ENCODE measurements at places on chromosomes 4 and X. TPM values are rescaled to one million over a fixed set of nuclear protein-coding genes. Genes with fewer than 3 reads are reported as not detected.

GRCh38 chr4:178306565-178306964 is 864.3 kb upstream of the AGA start:
- no peak for DNase-seq

DNA sequence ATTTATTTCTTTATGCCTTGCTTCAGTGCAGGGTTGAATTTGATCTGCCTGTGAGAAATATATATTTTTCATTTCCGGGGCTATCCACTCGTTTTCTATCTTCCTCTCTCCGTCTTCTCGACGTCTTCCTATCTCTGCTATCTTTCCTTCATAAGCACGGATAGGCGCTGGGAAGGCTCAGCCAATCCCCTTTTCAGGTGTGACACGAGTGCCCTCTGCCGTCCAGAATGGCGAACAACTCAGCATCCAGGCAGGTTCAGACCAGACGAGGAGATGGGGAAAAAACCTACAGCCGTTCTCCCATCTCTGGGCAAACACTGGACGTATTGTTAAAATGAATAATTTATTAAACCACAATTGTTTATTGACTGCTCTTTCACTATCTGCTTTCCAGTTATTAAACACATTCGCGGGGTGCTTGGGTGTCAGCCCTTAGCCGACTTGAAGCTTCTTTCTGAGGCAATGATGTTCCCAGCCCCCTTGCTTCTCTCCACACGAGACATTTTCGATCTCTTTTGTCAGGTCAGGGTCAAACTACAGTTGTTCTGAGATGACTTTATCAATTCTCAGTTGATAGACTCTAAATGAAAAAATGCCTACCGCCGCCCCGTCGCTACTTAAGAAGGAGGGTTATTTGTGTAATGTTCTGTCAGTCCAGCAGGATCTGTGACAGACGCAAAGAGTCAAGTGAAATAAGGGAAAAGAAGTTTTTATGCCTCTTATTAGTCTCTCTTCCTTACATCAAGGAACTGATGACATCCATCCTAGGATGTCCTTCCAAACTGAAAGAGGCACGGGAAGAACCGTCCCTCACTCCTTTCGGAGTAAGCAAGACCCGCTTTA is 96.3 kb upstream of the NOCT start:
- DNase-seq: no peak

DNA sequence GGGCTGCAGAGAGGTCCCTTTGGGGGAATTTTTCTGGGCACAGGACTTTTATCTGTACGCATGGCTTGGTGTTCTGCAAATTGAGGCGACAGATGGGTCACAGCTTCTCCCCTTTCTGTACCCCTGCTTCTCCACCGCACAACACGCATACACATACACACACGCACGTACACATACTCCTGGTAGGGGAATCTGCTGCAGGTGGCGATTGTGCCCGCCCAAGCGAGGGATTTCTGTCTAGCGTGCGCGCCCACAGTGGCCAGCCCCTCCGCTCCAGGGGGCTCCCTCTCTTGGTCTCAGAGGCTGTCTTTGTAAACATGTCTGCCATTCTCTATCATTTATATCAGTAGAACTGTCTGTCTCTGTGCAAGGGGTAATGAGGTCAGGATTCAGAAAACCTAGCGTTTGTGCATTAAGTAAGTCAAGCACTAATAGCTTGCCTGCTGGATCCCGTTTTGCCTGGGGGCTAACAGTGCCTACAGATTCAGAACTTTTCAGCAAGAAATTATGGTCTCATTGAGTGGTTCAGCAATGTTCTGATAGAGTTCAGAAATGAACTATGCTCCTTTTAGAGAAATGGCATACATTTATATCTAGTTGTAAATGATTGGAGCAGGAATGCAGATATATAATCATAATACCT is 2.2 kb downstream of the GRID2 start:
- DNase-seq: no peak

DNA sequence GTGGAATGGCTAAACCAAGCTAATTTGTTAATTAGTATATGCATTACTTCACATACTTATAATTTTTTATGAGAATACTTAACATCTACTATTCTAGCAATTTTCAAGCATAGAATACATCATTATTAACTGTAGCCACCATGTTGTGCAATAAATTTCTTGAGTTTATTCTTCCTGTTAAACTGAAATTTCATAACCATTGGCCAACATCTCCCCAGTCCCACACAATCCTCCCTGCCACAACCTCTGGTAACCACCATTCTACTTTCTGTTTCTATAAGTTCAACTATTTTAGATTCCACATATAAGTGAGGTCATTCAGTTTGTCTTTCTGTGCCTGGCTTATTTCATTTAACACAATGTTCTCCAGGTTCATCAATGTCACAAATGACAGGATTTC is 208.5 kb downstream of the PPP4R3C start:
- no peak for DNase-seq

DNA sequence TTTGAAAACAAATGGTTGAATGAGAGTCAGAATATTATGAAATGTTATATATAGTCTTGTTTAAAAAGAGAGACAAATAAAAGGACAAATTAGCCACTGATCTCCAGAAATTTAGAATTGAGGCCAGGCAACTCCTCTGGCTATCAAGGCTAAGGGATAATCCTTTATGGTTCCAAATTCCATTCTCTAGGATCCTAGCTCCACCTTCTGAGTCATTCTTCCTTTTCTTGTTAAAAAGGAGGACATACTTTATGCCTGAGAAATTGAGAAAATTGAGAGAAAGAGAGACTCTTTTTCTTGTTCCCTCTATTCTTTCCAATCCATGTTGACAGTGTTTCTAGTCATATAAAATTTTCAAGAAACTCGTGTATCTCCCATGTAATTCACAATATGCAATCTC is 1299.5 kb downstream of the FSTL5 start:
- no peak for DNase-seq

DNA sequence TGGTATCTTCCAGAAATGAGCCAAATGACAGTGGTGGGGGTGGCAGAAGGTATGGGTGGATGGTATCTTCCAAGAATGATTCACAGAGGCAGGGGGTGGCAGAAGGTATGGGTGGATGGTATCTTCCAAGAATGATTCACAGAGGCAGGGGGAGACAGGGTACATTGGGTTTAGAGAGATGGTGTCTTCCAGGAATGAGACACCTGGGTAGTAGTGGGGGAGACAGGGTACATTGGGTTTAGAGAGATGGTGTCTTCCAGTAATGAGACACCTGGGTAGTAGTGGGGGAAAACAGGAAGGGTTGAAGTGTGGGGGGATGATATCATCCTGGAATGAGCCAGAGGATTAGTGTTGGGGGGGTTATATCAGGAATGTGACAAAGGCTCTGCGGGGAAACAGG is 62.0 kb downstream of the MAOA start:
- no peak for DNase-seq

DNA sequence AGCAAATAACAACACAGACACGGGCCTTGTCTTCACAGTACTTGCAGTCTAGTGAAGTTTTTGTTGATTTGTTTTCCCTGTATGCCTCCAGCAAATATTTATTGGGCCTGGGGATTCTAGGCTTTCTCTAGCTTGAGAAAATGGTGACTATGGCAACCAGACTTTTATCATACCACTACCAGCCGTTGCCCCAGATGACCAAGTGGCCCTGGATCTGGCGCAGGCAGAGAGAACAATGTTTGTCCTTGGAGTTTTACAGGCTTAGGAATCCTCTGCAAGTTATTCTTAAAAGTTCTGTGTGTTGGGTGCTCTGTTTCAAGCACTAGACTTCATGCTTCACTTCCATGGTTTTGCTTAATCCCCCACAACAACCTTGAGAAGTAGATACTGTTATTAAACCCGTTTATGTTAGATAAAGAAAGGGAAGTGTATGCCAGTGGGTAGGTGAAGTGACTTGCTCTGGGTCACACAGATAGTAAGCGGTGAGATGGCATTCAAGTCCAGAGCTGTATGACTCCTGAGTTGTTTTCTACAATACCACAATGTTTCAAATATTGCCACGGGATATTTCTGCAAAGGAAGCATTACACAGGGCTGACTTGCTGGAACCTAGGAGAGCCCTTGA is 94.6 kb downstream of the AKAP4 start:
- no peak for DNase-seq

DNA sequence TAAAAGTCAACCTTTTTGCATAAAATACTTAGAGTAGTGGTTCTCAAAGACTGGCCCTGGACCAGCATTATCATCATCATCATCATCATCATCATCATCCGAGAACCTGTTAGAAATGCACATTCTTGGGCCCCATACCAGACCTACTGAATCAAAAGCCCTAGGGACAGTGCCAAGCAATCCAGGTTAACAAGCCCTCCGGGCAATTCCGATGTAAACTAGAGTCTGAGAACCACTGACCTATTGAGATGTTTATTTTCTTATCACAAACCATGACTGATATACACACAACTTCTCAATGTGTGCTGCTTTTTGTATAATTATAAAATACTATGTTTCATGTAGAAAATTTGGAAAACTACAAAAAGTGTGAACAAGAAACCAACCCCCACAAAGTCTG is 133.4 kb upstream of the GATB start:
- no peak for DNase-seq

- DNase-seq: no peak
Measured at GRCh38 chrX:71057848-71058530, 10.1 kb downstream of the SNX12 start.

DNA sequence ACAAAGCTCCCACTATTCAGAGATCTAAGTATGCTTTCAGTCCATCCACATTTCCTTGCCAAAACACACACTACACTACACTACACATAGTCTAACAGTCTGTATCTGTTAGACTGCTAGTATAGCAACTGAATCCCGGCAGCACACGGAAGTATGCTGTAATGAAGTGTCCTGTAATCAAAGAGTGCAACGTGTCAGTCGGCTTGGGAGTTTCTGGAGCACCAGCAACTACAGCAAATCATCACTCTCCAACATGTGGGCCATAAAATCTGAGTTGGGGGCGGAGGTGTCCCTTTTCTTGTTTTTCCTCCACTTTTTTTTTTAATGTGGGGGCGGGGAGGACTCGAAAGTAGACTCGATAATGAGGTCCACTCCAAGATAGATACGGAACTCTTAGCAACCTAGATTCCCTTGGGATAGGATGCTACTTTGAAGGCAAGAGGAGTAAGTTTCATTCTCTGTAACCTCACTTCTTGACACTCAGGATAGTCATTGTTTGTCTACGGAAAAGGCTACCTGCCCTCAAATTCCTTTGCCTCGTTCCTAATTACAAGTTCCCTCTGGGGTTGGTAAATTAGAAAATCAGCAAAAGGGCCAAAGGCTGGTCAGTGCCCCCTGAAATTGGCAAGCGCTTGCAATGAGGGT is 722 bp downstream of the SLC10A7 start:
- DNase-seq: no peak

GRCh38 chrX:34866646-34867045 is 76.0 kb upstream of the FAM47B start:
- no peak for DNase-seq

- no peak for DNase-seq
Measured at GRCh38 chrX:118156254-118156952, 39.8 kb upstream of the KLHL13 start.

GRCh38 chrX:135347381-135348016 is 38.2 kb downstream of the ETDC start:
- DNase-seq: no peak

DNA sequence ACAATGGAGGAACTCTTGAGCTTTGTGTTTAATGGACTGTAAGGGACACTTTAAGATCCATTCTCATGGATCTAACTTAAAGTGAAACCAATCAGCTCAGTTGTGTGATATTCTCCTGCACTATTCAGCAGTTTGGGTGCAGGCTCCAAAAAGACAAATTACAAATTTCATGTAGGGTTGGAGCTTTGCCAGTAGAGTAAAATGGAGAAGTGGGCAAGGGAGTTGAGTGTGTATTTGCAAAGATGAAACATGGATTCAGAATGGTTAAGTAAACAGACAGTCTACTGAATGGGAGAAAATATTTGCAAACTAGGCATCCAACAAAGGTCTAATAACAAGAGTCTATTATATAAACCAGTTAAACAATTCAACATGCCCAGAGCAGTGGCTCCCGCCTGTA is 21.2 kb upstream of the MID2 start:
- DNase-seq: no peak

GRCh38 chr4:97370568-97370967 is 772.7 kb downstream of the STPG2 start:
- no peak for DNase-seq

- DNase-seq: no peak
Measured at GRCh38 chr4:12050357-12050756, 621.7 kb upstream of the HS3ST1 start.

GRCh38 chr4:55727746-55728145 is 91.6 kb upstream of the NMU start:
- no peak for DNase-seq

GRCh38 chr4:148793221-148793620 is 351.0 kb upstream of the NR3C2 start:
- DNase-seq: no peak

DNA sequence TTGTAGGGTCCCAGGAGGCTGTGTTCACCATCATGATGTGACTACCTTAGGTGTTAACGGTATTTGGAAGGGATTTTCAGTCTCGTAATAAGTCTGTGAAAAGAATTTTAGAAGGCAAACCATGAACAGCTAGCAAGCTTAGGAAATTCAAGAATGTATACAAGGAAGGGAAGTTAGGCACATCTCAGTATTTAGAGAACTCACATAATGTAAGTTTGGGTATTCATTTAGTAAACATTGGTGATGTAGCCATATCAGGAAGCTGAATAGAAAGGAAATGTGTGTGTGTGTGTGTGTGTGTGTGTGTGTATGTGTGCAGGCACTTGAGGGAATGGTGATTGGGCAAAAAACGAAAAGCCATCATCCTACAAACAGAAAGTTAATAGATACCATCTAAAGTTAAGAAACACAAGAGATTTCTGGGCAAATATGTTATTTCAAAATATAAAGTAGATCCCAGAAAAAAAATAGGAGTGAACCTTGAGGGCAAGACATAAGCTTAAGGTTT is 34.7 kb upstream of the PRKX start:
- no peak for DNase-seq

DNA sequence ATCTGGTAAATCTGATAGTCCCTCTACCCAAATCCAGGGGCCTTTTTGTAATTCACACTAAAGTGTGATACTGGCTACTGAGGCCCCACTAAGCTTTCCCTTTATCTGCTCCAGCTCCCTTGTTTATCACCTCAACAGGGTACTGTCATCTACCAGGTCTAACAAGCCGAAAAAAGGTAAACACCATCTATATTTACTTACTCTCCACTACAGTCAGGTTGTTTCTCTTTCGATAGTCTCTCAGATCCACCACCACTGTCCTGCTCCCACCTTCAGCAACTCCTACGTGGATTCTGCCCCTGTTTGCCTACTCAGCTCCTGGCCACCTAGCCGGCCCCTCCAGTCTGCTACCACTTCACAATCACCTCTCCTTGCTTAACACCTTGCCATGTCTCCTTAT is 3.3 kb downstream of the ITIH6 start:
- DNase-seq: no peak

Gene MAGEA10
- not detected for total RNA-seq

Gene COX7B2
- total RNA-seq: not detected

Gene ESX1
- not detected for total RNA-seq

Gene NKRF
- total RNA-seq: 8.4 TPM

Gene ZNF630
- 1.7 TPM for total RNA-seq

Gene LDOC1
- total RNA-seq: 1.9 TPM

Gene CTSO
- total RNA-seq: 1.6 TPM

Gene SPP1
- 4.0 TPM for total RNA-seq

Gene CSN1S1
- total RNA-seq: not detected

Gene CCDC120
- total RNA-seq: 29.3 TPM

Gene MAGEB17
- not detected for total RNA-seq

Gene ATP2B3
- not detected for total RNA-seq
